H1 (cell line): ENCODE measurements at places on chromosomes 5 and 9. TPM values are rescaled to one million over a fixed set of nuclear protein-coding genes. Genes with fewer than 3 reads are reported as not detected.

The LMX1B gene
- 0.37 and 0.52 TPM in 2 replicates for total RNA-seq

GRCh38 chr5:175652741-175653663 is 4.9 kb upstream of the HRH2 start:
- no peak for DNase-seq

DNA sequence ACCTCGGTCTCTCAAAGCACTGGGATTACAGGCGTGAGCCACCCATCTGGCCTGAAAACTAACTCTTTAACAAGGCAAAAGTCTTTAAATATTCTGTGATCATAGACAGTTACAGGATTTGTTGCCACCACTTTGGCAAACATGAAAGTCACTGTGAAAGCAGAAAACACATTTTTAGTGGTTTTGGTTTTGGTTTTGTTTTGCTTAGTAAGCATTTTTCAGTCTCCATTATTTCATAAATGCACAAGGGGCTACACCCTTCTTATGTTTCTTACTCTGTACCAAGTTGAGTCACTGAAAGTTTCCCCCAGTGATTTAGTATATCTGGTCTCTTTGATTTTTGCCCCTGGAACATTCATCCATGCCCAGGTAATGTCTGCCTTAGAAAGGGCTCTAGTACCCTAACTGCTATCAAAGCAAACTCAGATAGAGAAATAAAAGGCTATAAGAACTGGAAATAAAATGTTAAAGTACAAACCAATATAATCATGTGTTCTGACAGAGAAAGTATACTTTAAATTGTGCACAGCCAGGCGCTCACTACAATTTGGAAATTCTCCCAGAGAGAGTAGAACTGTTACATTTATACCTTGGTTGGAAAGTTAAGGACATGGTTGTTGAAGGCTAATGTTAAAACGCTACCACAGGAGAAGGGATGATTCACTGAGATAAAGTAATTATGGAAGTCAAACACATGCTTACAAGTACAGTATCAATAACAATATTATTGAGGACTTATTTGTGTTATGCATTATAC is 1022.5 kb upstream of the DMAC1 start:
- DNase-seq = no peak

GRCh38 chr5:126233256-126233655 is 190.0 kb upstream of the GRAMD2B start:
- DNase-seq = no peak

DNA sequence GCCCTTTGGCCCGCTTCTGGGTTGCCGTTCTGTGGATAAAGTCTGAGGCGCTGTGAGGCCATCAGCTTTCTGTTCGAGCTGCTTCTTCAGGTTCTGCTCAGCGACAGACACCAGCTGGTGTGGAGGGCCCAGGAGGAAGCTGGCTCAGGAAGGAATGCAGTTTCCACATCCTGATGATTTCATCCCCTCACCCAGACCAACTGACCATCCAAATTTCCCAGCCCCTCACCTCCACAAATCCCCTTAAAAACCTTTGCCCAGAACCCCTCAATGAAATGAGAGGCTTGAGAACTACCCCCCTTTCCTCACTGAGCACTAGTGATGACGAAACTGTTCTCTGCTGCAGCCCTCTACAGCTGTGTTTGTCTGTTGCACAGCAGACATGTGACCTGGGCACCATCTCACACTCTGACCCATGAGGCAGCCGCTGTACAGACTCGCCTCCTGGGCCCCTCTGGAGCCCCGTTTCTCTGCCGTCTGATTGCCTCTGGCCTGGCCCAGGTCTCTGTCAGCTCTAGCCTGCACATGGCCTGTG is 45.4 kb downstream of the SPATA31C2 start:
- DNase-seq = no peak
